ENCODE measurements at places on chromosomes 7 and 10.

DNA sequence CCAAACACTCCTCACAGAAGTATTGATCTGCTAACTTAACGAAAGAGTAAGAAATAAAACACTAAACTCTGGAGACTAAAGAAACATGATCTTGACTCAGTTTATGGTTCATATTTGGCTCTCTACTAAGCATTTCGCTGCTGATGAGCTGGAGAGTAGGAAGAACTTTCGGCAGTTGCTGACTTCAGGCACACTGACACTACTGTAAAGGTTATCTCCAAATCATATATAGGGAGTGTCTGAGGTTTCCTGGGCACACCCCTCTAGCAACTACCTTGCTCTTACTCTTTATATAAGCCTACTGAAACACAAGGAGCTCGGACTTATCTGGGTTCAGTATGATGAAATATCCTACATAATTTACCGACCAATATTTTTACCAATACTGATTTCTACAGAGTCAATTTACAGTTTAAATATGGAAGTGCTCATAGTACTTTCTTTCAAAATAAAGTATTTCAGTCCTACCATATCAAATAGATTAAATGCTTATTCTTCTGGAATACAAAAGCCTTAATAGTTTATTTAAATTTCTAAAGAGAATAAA is 39.5 kb downstream of the ERCC6 start:
- no peak for DNase-seq

DNA sequence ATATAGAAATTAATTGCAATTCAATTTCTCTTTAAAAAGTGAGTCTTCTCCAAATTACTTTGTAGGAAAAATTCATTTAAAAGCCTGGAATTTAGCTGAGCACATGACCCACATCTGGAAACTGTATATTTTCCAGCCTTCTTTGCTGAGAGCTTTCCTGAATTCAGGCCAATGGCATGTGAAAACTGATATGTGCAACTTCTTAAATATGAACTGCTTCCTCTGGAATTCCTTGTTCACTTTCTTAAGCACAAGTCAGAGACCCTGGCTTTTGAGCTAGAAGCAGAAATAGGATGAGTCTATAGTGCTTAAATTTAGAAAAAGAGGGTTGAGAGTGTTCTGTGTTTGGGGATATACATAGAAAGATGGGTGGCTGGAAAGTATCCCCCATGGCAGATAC is 365.1 kb upstream of the MTPN start:
- no peak for DNase-seq

DNA sequence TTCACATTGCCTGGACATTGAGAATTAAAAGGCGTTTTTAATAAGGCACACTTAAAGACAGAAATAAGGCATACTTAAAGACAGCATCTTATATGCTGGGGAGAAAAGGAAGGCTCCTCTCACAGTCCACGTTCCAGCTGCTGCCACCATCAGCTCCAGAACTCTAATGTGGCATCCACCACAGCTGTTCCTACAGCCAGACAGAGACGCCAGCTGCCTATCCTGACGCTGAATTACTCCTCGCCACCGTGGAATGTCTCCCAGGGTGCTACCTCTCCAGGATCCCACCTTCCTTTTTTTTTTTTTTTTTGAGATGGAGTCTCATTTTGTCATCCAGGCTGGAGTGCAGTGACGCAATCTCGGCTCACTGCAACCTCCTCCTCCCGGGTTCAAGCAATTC is 30.8 kb downstream of the SLC37A3 start:
- DNase-seq: no peak

- DNase-seq: no peak
Measured at GRCh38 chr10:102135956-102136526, 3.2 kb downstream of the PPRC1 start.

GRCh38 chr10:48937796-48938195 is 1.8 kb downstream of the LRRC18 start:
- DNase-seq: no peak

GRCh38 chr10:4095166-4095917 is 310.3 kb upstream of the KLF6 start:
- DNase-seq: no peak

DNA sequence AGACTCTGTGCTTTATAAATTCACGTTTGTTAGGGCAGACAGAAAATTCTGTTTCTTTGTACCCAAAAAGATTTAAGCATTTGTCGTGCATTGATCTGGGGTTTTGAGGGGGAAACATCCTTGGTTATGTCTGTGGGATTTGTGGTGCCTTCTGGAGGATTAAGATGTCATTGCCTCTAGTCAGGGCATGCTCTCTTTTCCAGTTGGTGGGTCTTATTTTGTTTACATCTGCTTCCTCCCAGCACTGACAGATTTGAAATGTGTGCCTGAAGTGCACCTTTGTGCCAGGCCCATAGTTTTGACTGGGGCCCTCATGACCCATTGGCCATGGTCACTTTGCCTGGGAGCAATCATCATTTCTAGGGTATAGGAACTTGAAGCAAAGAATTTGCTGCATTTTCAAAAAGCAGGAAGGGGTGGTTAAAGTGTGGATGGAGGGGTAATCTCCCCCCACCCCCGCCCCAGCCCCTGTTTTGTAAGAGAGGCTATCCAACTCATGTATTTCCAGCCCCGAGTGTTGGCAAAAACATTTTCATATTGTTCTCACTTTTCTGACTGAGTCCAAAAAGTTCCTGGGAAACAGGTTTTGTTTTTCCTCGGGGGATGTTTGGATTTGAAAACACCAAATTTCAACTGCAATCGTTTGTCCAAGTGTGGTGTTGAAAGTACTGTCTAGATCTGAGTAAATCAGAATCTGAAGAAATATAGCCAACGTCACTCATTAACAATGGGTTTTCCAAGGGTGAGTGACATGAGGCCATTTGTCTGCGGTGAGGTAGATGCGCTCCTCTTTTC is 388.2 kb upstream of the GALNT17 start:
- no peak for DNase-seq

- no peak for DNase-seq
Measured at GRCh38 chr7:143372070-143372469, 9.1 kb upstream of the ZYX start.
